ENCODE measurements at places on chromosomes 1 and 21. TPM values are rescaled to one million over a fixed set of nuclear protein-coding genes. Genes with fewer than 3 reads are reported as not detected.

DNA sequence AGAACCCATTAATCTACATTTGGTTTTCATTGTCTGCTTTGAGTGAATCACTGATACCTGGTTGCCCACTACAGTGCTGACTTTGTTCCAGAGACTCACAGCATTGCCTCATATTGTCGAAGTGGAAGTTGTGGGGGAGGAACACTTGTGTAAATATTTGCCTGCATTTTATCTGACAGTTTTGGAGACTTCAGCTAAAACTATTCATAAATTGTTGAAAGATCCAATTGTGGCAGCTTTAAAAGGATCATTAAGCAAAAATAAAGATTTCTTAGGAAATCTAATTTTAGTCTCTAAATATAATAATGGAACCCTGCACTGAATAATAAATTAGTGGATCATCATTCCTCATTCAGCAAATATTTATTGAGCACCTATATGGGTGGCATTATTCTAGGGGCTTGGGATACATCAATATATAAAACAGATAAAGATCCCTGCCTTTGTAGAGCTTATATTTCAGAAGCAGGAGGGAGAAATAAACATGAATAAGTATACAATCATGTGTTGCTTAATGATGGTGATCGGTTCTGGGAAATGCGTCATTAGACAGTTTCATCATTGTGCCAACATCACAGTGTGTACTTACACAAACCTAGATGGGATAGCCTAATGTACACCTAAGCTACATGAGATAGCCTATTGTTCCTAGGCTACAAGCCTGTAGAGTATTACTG lies 73.5 kb downstream of the OSBPL9 start:
- no peak for DNase-seq

DNA sequence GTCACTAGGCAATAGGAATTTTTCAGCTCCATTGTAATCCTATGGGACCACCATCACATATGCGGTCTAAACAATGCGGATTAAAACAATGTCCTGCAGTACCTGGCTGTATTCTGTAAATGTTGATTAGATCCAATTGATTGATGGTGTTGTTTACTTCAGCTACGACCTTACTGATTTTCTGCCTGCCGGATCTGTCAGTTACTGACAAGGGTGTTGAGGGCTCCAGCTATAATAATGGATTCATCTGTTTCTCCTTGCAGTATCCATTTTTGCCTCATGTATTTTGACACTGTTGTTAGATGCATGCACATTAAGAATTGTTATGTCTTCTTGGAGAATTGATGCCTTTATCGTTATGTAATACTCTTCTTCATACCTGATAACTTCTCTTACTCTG lies 39.0 kb downstream of the RAP1A start:
- no peak for DNase-seq

DNA sequence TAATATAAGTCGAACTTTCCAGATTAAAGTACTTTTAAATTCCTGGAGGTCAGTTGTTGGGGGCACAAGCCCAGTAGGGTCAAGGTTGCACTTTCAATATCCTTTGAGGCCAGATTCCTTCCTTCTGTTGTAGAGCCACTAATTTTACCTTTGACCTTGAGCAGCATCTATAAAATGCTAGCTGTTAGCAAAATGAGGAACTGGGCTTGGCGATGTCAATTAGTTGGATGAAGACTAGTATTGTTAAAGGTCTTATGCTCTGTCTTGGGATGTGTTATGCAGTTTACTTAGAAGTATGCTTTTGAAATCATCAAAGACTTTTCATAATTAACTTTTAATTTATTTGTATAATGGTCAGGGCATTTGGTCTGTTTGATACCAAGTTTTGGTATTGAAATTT lies 425.9 kb upstream of the PROX1 start:
- no peak for DNase-seq

DNA sequence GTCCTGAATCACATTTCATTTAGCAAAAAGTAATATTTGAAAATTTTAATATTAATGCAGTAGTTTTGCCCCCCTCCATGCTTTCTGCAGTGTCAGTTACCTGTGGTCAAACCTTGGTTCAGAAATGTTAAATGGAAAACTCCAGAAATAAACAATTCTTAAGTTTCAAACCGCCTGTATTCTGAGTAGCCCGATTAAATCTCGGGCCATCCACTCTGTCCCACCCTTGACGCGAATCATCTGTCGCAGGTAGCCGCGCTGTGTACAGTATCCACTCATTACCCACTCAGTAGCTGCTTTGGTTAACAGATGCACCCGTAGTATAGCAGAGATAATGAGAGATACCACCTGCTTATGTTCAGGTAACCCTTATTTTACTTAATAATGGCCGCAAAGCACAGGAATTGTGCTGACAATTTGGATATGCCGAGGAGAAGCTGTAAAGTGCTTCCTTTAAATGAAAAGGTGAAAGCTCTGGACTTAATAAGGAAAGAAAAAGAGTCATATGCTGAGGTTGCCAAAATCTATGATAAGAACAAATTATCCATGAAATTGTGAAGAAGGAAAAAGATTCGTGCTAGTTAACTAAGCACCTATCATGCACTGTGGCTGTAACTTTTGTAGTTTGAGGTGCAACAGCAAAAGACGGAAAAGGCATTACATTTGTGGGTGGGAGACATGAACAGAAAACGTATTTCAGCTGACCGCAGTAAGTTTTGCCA lies 889 bp upstream of the SCYL3 start:
- no peak for DNase-seq

Gene SLFNL1
- total RNA-seq = 1.2 TPM

- no peak for DNase-seq
Measured at GRCh38 chr1:80675454-80675853, 1125.3 kb upstream of the ADGRL2 start.

GRCh38 chr1:39381839-39382238 lies 109.6 kb upstream of the BMP8A start:
- DNase-seq = no peak

- no peak for DNase-seq
Measured at GRCh38 chr1:214259353-214259977, 21.5 kb upstream of the SMYD2 start.

DNA sequence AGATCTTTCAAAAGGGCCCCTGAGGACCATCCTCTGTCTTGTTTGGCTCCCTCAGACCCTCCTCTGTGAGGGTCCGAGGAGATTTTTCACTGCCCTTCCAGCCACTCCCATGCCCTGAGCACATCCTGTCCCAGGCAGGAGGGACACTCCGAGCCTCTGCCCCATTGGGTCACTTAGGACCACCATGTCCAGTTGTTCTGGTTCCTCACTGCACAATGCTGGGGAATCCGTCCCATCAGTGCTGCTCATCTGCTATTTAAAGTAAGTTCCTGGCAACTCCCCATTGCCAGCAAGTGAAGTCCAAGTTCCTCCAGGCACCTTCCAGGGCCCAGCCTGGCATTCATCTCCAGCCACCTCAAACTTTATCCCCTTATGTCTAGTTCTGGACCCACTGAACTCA lies 117.5 kb upstream of the GRIK3 start:
- DNase-seq = peak; percentile 80

Gene PLA2G2C
- total RNA-seq = not detected

- DNase-seq = no peak
Measured at GRCh38 chr1:23384312-23385058, 14.8 kb upstream of the ZNF436 start.

Measured in vagina (tissue), 2 donors.